Adrenal gland (tissue), 19 donors: ENCODE measurements at places on chromosomes 3 and 15.

- no peak for DNase-seq
These were observed 363.4 kb upstream of the LRRC3B start for GRCh38 chr3:26259176-26259575.

DNA sequence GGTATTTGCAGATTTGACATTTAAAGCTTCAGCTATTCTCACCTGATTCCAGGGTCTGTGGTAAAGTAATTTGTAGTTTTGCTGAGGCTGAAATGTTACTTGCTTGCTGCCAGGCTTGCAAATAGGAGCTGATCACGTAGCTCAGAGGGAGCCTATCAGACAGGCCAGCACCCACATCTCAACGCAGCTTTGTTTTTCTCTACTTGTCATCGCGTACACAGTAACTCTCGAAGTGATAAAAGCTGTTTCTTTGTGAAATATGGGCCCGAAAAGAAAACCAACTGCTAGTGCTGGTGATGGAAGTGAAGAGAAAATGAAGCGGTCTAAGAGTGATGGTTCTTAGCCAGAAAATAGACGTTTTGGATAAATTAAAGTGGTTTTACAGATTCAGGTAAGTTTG is 23.4 kb downstream of the RAB5A start:
- DNase-seq = no peak

DNA sequence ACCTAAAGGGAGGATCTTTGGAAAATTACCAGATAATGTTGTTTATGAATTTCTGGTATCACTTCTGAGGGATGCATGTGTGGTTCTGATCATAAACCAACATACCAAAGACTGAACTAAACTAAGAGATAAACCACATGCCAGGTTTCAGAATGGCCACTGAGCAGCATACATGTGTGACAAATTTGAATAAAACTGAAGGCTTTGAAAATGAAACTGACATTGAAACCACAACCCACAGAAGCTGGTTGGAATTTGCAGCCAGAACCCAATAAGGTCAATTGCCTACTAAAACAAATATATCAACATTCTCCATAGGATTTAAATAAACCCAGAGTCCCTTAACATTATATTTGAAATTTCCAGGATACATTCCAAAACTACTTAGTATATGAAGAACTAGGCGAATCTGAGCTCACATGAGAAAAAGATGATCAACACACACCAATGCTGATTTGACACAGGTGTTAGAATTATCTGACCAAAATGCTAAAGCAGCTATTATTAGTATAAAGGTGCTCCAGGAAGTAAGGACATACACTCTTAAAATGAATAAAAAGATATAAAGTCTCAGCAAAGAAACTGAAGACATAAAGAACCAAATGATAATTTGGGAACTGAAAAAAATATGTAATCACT is 125.0 kb downstream of the ZNF280D start:
- DNase-seq = no peak

GRCh38 chr3:48226939-48227338 is 3.6 kb downstream of the CAMP start:
- DNase-seq = no peak

- peak; percentile 90 for DNase-seq
These were observed 117.1 kb downstream of the MINAR1 start for GRCh38 chr15:79549196-79549595.

DNA sequence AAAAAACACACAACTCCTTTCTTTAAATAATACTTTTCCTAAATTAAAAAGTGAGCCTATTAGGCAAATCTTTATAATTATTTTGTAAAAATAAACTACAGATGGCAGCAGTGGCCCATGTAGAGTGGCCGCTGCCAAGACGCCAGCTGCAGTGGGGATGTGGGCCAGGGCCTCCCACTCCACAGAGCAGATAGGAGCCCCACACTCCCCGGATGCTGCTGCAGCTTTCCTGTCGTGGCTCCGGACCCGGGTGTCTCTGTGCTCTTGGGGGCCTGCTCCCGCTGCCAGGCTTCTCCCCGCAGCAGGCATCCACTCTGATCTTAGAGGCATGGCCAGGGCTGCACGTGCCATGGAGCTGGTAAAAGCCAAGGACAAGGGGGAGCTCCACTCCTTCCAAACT is 67.5 kb downstream of the PROS1 start:
- DNase-seq = no peak
